Right renal pelvis (tissue), 4 donors: ENCODE measurements at places on chromosomes 4 and X.
A peak's percentile ranks its signal among the peaks of the same experiment; 100 is the strongest.

DNA sequence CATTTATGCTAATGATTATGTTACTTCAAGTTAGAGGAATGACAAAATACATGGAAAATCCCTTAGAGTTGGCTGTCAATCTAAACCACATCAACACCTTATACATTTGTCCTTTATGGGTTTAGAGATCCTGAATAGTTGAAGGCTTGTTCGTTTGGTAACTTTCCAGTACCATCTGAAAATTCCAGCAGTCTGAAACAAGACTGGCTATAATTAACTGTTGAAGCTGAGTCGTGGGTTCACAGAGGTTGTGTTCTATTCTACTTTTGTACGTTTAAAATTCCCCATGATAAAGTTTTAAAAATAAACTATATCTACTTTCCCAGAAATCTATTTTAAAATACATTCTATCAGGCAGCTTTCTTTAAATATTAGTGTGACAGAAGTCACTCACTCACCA is 73.0 kb downstream of the USP46 start:
- no peak for DNase-seq

DNA sequence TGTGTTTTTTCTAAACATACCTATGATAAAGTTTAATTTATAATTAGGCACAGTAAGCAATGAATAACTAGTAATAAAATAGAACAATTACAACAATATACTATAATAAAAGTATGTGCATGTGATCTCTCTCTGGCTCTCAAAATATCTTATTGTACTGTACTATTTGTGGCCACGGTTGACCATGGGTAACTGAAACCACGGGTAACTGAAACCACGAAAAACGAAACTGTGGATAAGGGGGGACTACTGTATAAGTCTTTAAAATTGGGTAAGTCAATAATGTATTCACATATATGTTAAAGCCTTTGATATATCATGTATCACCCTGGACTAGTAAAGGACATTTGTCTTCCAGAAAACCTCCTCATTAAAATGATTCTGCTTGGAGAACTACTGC is 20.0 kb downstream of the TMEM154 start:
- DNase-seq, result no peak

GRCh38 chr4:153781280-153781679 is 7.6 kb downstream of the SFRP2 start:
- DNase-seq, result no peak

GRCh38 chr4:169136330-169136729 is 126.3 kb upstream of the CBR4 start:
- DNase-seq, result no peak

GRCh38 chr4:110514889-110515479 is 39.0 kb downstream of the ENPEP start:
- DNase-seq, result no peak

DNA sequence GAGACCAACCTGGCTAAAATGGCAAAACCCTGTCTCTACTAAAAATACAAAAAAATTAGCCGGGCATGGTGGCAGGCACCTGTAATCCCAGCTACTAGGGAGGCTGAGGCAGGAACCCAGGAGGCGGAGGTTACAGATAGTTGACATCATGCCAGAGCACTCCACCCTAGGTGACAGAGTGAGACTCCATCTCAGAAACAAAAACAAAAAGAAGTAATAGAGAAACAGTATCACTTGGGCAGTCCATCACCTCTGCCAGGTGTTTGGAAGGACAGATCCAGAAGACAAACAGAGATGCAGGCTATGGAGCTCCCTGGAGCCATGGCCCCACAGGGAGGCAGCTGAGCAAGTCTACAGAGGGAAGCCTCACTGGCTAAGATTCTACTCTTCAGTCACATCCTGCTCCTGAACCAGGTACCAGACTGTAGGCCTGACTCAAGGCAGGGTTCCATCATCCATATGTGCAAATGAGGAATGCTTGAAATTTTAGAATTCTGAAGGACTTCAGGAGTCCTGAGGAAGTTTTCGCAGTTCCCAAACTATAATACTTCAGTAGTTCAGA is 81.4 kb upstream of the CPEB2 start:
- DNase-seq, result no peak

DNA sequence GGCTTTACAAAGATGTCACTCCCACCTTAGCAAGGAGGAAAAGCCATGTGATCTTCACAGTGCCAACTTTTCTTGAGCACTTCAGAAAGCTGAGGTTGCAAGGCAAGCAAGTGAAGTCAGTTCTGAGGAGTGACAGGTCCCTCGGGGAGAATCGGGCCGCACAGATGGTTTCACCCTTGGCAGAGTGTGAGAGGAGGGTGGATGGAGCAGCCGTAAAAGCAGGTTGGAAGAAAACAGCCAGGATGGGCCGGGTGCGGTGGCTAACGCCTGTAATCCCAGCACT is 43.6 kb upstream of the TLR3 start:
- DNase-seq, result no peak

DNA sequence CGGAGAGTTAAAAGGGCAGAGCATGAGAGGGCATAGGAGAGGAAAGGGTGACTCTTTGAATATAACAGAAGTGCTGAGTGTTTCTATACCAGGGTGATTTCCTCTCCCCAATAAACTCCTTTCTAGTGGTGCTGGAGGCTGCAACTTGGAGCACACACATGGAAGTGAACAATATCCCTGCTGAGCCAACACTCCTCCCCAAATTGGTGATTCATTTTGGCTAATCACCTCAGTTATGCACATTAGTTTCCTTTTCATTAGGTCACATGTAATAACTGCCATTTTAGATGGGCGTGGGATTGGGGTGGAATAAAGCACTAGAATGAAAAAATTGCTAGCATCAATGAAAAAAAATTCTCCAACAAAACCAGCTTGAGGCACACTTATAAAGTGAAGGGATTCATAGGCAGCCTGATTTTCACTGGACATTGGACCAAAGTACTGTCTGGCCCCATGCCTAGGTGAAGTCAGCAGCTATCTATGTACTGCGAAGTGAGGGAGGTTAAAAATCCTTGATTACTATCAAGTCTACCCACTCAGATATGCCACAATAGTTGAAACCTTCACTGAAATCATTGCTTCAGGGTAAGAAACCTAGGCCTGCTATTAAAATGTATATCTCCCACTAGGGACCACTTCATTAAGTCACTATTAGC is 174.0 kb downstream of the GLUD2 start:
- no peak for DNase-seq

DNA sequence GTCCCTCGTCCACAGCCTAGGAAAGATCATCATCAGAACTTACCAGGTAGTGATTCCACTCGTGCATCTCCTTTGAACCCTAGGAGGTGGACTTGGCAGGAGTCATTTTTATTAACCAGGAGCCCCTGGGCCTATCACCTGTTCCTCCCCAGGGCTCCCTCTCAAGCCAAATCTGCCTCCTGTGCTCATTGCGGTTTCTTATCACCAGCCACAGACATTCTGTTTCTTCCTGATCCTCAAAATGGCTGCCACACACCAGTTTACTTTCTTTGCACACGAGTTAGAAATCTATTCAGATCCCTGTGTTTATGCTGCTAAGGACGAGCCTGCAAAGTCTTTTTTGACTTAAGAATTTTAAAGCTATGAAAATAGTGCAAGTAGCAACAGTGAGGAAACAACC is 354.5 kb upstream of the BOD1L1 start:
- no peak for DNase-seq

DNA sequence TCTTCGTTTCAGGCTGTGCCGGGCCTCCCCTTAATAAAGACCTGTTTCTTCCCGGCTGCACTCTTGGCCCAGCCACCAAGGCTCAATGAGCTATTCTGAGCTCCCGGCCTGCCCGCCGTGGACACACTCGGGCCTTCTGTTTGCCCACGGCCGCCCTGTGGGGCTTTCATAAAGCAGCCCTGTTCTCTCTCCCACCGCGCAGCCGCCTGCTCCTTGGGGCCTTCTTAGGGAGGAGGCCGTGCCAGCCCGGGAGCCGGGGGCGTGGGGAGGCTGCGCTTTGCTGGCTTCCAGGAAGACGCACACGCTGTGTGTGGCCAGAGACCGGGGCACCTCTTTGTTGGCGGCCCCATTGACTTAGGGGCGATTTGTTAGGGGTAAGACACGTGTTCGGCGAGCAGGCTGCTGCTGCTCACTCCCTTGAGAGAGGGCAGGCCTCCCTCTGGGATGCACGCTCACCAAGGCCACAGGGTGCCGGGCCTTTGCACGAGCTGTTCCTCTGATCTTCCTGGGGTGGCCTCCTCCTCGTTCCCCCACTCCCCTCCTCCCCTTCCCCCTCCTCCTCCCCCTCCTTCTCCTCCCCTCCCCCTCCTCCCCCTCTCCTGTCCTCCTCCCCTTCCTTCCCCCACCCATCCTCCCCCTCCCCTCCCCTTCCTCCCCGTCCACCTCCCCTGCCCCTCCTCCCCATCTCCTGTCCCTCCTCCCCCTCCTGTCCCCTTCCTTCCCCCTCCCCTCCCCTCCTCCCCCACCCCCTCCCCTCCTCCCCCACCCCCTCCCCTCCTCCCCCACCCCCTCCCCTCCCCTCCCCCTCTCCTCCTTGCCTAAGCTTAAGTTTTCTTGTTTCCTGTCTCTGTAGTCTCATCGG is 11.3 kb downstream of the BLOC1S4 start:
- no peak for DNase-seq

GRCh38 chrX:155094468-155095061 is 23.3 kb downstream of the BRCC3 start:
- DNase-seq, result no peak

- DNase-seq, result no peak
Observed at GRCh38 chr4:158201876-158202275, 8.4 kb upstream of the TMEM144 start.

DNA sequence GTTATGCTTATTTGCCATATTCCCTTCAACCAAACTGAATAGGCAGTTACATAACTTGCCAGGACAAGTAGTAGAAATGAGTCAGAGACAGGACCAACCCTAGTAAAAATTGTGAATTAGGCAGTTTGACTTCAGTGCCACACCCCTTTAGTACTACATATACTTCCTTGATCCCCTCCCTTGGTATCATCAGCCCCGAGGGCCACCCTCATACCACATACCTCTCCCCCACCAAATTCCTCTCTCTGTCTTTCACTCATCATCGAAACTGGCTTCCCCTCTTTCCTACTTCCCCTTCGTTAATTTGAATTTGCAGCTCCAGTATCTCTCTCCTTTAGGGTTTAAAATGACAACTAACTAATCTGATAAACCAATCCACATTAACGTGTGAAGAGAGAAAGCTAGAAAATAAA is 7.9 kb upstream of the PTPN13 start:
- DNase-seq, result no peak

GRCh38 chr4:158523990-158524535 is 2.4 kb downstream of the RXFP1 start:
- DNase-seq, result no peak

- no peak for DNase-seq
Observed at GRCh38 chrX:107714206-107714891, 61.2 kb downstream of the TSC22D3 start.

DNA sequence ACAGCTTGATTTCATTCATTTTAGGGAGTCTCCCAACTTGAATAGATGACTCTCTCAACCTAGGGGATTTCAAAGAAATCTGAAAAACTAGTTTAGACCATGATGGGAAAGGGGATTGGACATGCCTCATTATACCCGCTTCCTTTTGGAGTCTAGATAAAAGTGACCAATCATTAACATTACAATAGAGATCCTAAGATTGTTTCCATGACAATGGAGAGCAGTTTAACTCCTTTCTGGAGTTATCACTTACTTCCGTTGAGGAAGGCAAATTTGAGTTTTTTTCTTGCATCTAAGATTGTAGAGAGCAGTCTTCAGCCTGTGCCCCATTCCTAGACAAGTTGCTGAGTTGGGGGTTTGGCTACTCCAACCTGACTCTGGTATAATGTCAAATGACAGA is 11.4 kb upstream of the IL15 start:
- no peak for DNase-seq

- no peak for DNase-seq
Observed at GRCh38 chrX:39808471-39808917, 289.3 kb downstream of the BCOR start.

- no peak for DNase-seq
Observed at GRCh38 chr4:11424000-11424399, 4.7 kb downstream of the HS3ST1 start.

DNA sequence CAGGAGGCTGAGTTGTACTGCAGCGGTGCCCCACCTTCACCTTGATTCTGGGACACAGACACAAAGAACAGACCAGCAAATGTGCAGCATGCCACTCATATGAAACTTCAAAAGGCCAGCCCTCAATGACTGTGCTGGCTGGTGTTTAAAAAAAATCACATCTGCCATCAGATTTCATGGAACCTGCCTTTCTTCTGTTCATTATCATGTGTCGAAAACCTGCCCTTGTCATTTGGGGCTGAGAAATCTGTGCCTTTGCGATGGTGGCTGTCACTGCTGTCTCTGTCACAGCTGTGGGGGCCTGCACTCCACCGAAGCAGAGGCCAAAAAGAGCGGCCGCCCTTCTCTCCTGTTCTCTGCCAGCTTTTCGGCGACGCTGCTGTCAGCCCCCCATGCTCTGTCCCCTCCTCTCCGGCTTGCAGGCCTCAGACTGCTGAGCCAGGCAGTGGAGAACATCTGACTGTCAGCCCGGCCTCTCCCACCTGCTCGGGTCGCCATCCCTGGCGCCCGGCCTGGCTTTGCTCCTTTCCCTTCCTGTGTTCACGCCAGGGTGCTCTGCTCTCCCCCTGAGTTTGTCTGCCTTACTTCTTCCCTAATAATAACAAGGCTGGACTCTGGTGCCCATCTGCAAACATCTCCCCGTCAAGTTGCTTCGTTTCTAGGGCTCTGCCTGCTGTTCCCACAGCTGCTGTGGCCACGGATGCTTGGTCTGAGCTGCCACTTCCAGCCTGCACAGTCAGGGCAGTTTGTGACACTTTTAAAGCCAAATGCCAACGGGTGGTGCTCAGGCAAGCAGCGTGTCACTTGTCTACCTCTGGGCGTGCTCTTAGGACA is 355.2 kb downstream of the UNC5C start:
- no peak for DNase-seq

DNA sequence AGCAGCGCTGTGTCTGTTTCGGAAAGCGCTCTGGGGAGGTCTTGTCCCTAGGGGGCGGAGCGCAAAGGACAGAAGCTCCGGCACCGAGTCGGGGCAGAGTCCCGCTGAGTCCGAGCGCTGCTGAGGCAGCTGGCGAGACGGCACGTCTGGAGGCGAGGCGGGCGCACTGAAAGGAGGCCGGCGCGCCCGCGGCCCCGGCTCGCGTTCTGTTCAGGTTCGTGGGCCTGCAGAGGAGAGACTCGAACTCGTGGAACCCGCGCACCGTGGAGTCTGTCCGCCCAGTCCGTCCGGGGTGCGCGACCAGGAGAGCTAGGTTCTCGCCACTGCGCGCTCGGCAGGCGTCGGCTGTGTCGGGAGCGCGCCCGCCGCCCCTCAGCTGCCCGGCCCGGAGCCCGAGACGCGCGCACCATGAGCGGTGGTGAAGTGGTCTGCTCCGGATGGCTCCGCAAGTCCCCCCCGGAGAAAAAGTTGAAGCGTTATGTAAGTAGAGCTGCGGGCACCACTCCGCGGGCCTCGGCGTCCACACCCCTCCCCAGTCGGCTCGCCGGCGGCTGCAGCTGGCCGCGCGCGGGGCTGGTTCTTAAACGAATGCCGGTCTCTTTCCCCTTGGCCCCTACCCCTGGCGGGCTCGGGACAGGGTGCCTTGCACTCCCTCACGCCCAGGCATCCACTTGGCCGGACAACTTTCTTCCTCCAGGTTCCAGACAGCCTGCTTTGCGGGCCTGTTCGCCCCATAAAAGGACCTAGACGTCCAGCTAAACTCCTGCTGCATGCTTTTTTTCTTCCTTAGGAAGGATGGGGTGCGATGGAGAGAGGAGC is at the start of gene GAB1:
Gene GAB1 (plus strand): TSS at position 96 of the 819 bp plus-strand sequence. CDS start 313 bp downstream, at position 409.
- peak; percentile 66 for DNase-seq
